ENCODE measurements at places on chromosomes 12 and 14.

GRCh38 chr14:91945751-91946621, 1.5 kb downstream of the FBLN5 start:
- DNase-seq = no peak

DNA sequence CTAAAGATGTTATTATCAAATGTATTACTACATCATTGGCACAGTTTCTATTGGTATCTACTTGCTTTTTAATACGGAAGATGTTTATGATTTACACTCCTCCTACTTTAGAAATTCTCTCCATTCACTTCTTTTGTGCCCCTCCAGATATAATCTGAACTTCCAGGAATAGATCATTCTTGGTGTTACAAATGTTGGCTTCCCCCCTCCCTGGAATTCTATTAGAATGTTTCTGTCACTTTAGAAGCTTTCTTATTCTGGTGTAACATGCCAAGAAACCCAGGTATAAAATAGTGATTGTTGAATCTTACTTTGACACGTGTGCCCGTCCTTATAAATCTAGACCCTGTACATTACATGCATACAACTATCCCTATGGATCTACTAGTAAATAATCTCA, 1.2 kb upstream of the WDR20 start:
- no peak for DNase-seq

GRCh38 chr14:91406451-91406850, 11.2 kb downstream of the CCDC88C start:
- DNase-seq = no peak

DNA sequence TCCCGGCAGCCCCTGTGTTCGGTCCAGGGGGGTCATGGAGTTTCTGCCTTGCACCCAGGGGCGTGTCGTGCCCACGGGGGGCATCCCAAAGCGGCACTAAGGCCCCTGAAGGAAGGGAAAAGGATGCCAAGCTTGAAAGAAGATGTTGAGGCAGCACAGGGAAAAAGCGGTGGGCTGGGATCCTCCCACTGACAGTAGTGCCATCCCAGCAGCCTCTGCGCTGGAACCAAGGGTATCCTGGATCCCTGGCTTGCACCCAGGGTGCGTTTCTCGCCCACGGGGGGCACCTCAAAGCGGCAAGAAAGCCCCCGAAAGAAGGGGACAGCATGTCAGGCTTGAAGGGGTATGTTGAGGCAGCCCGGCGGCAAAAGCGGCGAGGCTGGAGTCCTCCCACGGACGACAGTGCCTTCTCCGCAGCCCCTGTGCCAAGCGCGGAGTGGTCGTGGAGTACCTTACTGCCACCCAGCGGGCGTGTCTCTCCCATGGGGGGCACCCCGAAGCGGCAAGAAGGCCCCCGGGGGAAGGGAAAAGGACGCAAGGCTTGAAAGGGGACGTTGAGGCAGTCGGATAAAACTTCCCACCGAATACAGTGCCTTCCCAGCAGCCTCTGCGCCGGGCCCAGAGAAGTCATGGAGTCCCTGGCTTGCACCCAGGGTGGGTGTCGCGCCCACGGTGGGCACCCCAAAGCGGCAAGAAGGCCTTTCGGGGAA, 164.4 kb upstream of the ALG10B start:
- DNase-seq = no peak

DNA sequence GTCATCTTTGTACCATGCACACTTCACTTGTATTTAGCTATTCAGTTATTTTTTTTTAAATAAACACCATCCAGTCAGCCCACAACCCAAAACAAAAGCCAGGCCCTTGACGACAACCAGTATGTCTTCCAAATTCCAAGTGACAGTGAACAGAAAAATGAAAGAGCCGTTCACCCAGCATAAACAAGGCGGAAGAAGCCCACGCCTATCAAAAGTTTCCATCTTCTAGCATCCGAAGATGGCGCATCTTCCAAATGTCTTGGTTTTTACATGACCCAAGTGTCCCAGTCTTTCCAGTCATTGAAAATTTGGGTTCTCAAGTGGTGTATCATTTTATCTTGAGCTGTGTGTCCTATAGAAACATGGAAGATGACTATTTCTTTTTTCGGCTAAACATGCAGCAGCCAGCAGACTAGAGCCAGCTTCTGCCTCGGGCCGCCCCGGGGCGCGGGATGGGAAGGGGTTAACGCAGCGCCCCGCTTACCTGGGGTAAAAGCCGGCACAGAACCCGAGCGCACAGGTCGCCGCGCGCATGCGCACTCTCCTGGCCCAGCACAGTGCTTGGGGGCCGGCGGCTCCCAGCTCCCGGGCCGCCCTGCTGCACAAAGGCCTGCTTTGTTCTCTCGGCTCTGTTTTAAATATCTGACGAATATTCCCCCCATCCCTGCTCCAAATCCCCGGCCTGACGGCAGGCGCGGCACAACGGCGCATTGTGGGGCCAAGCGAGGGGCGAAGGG, 164.8 kb downstream of the ZFP36L1 start:
- peak; percentile 88 for DNase-seq

- DNase-seq = no peak
Measured at GRCh38 chr14:67680121-67680602, 5.7 kb upstream of the VTI1B start.

All from Calu3 (cell line).